Activated CD4-positive, alpha-beta T cell treated with anti-CD3 and anti-CD28 coated beads, Interleukin-2, Interleukin-6, amounts not matched to agents 100 ng/mL and 50 ng/mL, durations not matched to agents 16 hours and 8 hours (primary cell): ENCODE measurements at places on chromosomes 3 and 15.

DNA sequence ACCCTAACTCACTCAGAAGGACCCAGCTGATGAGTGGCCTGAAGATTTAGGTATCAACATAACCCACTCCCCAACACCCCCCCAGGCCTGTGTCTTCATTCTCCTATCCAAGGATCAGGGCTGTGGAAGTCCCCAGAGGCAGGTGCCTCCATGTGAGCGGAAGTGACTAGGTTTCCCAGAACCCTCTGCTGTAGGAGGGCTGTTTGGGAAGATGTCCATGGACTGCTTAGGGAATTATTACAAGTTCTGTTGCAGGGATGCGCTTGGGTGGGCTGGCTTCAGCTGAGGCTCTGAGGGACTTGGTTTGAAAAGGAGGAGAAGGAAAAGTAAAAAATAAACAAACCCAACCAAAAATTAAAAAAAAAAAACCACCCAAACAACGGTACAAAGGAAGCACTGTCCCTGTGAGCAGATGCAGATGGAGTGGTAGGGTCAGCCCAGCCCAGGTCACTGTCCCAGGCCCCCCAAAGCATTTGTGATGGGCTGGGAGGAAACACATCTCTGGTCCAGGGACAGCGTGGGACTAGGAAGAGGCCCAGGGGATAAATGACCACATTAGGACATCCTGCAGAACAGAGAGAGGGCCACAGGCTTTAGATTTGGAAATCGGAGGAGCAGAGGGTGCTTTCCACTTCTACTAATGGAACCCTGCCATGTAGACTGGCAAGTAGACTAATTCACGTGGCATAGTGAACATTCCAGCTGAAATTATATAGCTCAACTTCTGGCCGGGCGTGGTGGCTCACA, 12.2 kb upstream of the APOD start:
- DNase-seq, result no peak

DNA sequence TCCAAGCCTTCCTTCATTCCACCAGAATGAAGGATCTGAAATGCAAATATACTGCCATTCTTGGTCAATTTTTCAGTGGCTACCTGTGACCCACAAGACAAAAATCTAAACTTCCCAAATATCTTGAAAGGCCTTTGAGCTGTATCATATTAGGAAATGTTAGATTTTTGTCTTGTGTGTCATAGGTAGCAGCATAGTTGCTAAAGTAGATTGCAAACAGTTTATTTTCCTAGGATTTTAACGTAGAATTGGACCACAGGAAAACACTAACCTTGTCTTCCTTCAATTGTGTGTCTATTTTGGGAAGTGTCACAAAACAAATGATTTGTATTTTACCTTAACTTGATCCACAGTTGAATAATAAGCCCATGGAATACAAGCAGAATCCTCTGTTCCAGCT, 42.4 kb downstream of the CP start:
- DNase-seq, result no peak

DNA sequence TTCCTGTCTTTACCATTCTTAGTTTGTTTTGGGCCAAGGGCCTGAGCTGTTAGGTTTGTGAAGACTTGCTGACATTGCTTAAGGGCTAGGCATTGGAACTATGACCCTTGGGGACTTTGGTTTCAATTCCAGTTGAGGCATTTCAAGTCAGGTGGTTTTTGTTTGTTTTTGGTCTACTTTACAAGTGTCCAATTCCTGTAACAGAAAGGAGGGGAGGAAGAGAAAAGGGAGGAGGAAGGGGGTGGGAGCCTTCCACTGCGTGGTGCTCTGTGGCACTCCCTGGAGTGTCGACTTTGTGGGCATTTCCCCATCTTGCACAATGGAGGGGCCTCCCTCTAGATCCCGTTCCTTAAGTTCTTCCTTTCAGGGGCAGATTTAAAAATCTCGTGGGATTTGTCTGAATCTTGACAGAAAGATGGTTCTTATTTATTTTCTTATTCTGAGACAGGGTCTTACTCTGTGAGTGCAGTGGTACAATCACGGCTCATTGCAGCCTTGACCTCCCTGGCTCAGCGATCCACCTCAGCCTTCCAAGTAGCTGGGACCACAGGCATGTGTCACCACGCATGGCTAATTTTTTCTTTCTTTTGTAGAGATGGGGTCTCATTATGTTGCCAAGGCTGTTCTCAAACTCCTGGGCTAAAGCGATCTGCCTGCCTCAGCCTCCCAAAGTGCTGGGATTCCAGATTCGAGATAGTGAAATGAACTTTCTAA, 59.5 kb upstream of the RYK start:
- no peak for DNase-seq

GRCh38 chr3:129974564-129974832, at the start of gene TRH:
Gene TRH, plus strand, starts transcription at chr3:129974720. Its CDS starts 1,097 bp downstream, at chr3:129975817.
- no peak for DNase-seq

GRCh38 chr3:159992589-159992988, 4.0 kb downstream of the IL12A start:
- no peak for DNase-seq

DNA sequence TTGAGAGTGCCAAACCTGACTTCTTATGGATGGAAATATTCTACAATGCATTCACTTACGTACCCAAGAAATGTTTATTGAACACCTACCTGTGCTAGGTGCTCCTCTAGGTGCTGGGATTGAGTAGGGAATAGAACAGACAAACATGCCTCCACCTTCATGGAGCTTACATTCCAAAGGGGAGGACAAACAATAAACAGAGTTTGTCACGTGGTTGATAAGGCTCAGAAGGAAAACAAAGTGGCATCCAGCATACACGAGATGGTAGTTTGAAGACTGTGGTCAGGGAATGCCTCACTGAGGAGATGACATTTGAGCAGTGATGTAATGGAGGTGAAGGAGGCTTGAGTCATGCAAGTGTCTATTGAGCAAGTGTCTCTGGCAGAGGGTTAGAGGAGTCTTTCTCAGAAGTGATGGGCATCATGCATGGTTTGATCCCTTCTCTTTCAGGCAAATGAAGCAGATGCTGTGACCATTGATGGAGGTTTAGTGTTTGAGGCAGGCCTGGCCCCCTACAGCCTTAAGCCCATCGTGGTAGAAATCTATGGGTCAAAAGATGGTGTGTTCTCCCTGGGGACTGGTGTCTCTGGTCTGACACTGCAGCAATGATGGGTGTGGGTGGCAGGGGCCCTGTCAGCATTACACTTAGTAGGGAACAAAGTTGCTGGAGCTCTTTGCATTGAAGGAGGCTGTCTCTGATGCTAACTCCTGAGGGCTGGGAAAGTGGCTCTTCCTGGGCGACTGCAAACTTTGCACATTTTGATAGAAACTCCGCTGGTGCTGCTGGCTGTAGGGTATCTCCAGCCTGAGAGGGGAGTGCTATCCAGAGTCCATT, 29.7 kb upstream of the TOPBP1 start:
- DNase-seq, result no peak

- no peak for DNase-seq
These were observed 828 bp downstream of the CAND2 start for GRCh38 chr3:12797124-12797891.

- no peak for DNase-seq
These were observed 50.6 kb downstream of the TM4SF18 start for GRCh38 chr3:149282836-149283235.

DNA sequence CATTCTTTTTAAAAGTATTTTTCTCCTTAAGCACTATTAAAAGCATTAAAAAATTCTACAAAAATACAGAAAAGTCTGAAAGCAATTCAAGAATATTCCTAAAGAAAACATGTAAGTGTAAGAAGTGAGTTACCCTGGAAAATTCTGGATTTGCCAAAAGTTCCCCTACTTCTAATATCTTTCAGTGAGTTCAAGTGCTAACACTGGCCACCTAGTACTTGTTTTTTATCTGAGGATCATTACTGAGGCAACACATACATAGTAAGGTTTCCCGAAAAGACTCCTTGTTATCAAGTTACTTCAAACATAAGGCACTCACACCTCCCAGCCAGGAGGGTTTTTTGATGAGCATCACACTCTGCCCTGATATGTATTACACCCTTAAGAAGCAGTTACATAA, 158.4 kb downstream of the TIGIT start:
- no peak for DNase-seq

- DNase-seq, result peak; percentile 20
These were observed 87.2 kb downstream of the TJP1 start for GRCh38 chr15:29734917-29735572.

DNA sequence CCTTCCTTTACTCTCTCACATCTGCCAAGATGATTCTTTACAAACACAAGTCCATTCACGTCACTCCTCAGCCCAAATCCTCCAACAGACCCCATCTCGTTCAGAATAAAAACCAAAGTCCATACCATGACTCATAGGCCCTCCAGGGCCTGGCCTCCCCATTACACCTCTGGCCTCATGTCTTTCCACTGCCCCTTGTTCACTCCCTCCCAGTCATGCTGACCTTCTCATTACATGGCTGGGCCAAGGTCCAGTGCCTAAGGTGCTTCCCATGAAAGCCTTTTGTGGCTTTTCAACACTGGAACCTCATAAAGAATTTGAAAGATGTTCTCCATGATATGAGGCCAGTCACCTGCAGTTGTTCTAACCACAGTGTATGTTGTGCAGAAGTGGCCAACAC, 44.5 kb downstream of the NEK10 start:
- DNase-seq, result no peak

- DNase-seq, result peak; percentile 60
These were observed 130.5 kb upstream of the EIF1B start for GRCh38 chr3:40179016-40179415.

GRCh38 chr3:172113710-172114109, 74.3 kb downstream of the FNDC3B start:
- DNase-seq, result no peak

DNA sequence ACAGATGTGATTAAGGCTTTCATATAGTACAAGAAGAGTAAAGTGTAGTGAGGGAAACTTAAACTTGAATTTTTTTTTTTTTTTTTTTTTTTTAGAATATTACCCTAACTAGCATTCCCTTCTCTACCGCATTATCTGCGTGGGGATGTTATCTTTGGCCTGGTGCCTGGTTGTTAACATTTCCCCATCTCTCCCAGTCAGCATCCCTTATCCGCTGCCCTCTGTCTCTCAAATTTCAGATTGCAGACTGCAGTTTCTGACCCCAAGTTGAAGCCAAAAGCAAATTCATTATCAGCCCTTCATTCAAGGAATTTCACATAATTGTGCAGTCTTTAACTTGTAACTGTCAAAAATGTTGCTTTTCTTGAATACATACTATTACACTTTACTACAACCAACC, 353.0 kb downstream of the PLOD2 start:
- no peak for DNase-seq

- DNase-seq, result no peak
These were observed 222.9 kb downstream of the DTWD1 start for GRCh38 chr15:49843725-49844124.

DNA sequence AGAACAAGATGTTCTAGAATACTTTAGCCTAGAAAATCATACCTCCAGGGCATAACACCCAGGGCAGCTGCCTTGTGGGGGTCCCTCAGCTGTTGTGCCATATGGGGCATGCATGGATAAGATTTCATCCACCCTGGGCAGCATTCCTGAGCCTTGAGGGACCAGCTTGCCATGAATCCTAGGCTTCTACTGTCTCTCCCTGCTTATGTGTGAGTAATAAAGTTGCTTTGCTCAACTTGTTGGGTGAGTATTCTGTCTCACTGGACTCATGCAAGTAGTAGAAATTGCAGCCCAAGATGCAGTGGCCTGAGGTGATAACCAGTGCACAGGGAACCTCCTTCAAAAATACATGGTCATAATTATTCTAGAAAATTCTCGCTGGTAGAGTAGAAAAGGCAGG, 52.1 kb upstream of the EPHB1 start:
- DNase-seq, result no peak

DNA sequence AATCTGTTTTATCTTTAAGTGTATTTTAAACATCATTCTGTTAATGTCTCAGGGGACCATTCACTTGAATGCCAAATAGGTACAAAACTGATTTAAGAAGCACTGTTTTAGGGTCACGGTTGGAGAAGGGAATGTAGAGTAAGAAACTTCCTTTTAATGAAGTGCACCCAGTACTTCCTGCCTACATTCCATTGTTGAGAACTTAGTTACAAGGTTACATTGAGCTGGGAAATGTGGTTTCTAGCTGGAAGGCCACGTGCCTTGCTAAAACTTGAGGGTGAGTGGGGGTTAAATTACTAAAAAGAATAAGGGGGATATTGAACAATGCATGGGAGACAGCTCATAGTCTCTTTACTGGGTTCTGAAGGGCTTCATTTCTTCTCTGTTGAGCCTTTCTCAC, 78.3 kb upstream of the TBC1D5 start:
- DNase-seq, result no peak

GRCh38 chr3:123105201-123106189, 38.7 kb downstream of the PDIA5 start:
- no peak for DNase-seq

DNA sequence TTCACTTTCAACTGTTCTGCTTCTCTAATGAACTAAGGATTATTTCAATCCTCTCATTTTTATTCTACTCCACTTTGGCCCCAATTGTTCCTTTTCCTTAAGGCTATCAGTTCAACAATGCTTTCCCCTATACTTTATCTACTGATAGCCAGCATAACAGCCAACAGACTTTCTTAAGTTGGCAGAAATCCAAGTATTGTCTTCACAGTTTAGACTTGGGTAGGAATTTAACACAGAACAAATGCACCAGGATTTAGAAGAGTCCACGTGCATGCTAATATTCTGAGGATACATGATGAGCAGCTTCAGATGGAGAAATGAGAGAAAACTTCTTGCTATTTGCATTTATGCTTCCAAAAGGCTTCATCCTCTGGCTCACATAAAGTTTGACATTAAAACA, 54.8 kb downstream of the FBN1 start:
- DNase-seq, result no peak

DNA sequence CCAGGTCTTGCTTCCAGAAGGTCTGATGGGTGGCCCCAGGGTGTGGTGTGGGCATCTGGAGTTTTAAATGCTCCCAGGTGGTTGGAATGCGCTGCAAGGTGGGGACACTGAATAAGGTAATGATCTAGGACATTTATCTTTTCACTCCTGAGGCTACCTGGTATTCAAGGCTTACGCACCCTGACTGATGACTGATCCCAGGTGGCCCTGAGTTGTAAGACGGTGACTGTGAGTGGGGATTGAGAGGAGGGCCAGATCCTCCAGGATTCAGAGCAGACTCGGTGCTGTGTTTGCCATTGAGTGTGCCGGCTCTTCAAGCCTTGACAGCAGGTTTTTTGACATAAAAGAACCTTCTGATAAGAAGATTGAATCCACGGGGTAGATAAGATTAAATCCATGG, 40.3 kb downstream of the SLC6A20 start:
- DNase-seq, result no peak

- DNase-seq, result peak; percentile 48
These were observed 20.0 kb downstream of the ATRIP start for GRCh38 chr3:48466386-48467109.
